ENCODE measurements at places on chromosomes 7 and 10. TPM values are rescaled to one million over a fixed set of nuclear protein-coding genes. Genes with fewer than 3 reads are reported as not detected.

Gene AGR3
- total RNA-seq = not detected

Gene MOGAT3
- not detected for total RNA-seq

Gene SEC31B
- 2.7 TPM for total RNA-seq

Gene C1GALT1
- 26.2 TPM for total RNA-seq

Gene ZNF22
- total RNA-seq = 6.6 TPM

Gene CPN1
- 0.26 TPM for total RNA-seq

Gene ASIC3
- total RNA-seq = 11.7 TPM

Gene NRP1
- 67.9 TPM for total RNA-seq

Gene ABLIM1
- total RNA-seq = 31.1 TPM

Gene PODXL
- 39.2 TPM for total RNA-seq

Gene MRPS17
- total RNA-seq = 29.0 TPM

Gene SPDYE8
- not detected for total RNA-seq

Gene STEAP2
- total RNA-seq = 4.2 TPM

Gene UNC5B
- total RNA-seq = 1.5 TPM

Gene MPP7
- 0.29 TPM for total RNA-seq

Gene SPDYE16
- not detected for total RNA-seq

Gene CASP7
- total RNA-seq = 26.6 TPM

Gene WNT8B
- total RNA-seq = not detected

Gene PRKCQ
- total RNA-seq = 3.3 TPM

Gene GRID2IP
- not detected for total RNA-seq

Gene PNLIPRP2
- not detected for total RNA-seq

Gene UBTD1
- total RNA-seq = 16.2 TPM

Gene AKAP9
- total RNA-seq = 14.5 TPM

Gene ZNHIT1
- 71.7 TPM for total RNA-seq

Gene ETV1
- total RNA-seq = 2.7 TPM

Gene OPN4
- total RNA-seq = not detected

Gene NUTM2E
- 0.31 TPM for total RNA-seq

Gene SLC25A40
- 5.7 TPM for total RNA-seq

Gene NUB1
- total RNA-seq = 44.3 TPM

Gene IGFBP1
- total RNA-seq = 60.6 TPM

Gene ITPRID1
- not detected for total RNA-seq

Gene STEAP4
- total RNA-seq = 0.07 TPM

Gene TAS2R3
- total RNA-seq = not detected

Gene KCNMA1
- 68.8 TPM for total RNA-seq

Gene NACAD
- total RNA-seq = 0.40 TPM

Gene OR2A42
- not detected for total RNA-seq

Gene C10orf105
- not detected for total RNA-seq

Gene RBP4
- total RNA-seq = 11.8 TPM

Gene CCDC136
- 2.2 TPM for total RNA-seq

Gene INA
- total RNA-seq = 20.0 TPM

Gene CTBP2
- total RNA-seq = 99.8 TPM

Gene TRPV5
- not detected for total RNA-seq

Gene CALHM1
- not detected for total RNA-seq

Gene HDAC9
- 0.25 TPM for total RNA-seq

Gene AKR1C8
- not detected for total RNA-seq

Gene NME8
- not detected for total RNA-seq

Gene SNX13
- total RNA-seq = 16.7 TPM

Gene MRLN
- total RNA-seq = not detected

Gene FAM241B
- total RNA-seq = 17.9 TPM

Gene NYAP1
- total RNA-seq = 5.6 TPM

Gene IL2RA
- total RNA-seq = not detected

Gene SLC26A5
- total RNA-seq = not detected

Gene BLNK
- total RNA-seq = 0.07 TPM

Gene HOGA1
- 1.8 TPM for total RNA-seq

Gene CEP55
- total RNA-seq = 68.6 TPM

Gene HTR7
- 0.13 TPM for total RNA-seq

Gene UPP1
- total RNA-seq = 58.2 TPM

Gene CNPY4
- 8.9 TPM for total RNA-seq

Gene MMD2
- not detected for total RNA-seq

Data from A549 treated with Mapracorat at 1 μM for 4 hours (cell line).